NCI-H460 (cell line): ENCODE measurements at places on chromosomes 3 and 15. TPM values are rescaled to one million over a fixed set of nuclear protein-coding genes. Genes with fewer than 3 reads are reported as not detected.

The ACAP2 gene
- 36.6 and 36.7 TPM in 2 replicates for total RNA-seq

DNA sequence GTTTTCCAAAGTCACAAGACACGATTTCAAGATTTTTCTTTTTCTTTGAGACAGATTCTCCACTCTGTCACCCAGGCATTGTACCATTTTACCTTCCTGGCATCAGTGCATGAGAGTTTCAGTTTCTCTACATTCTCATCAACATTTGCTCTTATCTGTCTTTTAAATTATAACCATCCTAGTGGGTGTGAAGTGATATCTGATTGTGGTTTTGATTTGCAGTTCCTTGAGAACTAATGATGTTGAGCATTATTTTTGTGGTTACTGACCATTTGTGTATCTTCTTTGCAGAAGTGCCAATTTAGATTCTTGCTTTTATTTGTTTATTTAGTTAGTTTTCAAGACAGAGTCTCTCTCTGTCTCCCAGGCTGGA, 41.2 kb downstream of the ADIPOQ start:
- DNase-seq = no peak

- DNase-seq = no peak
Measured at GRCh38 chr3:93969997-93970396, 3.7 kb downstream of the PROS1 start.

DNA sequence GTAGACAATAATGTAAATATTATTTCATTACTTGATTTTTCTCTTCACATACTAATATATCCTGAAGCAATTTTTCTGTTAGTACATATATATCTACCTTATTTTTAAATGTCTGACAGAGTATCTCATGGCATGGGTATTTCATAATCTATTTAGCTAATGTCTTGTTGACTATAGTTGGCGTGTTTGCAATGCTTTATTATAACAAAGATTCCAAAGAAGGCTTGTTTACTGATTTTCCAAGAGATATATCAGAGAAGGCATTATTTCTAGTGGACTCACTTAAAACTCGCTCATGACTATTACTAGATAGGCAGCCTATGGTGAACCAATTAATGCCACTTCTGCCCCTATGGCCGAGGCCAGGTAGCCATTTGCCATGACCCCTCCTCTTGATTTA, 152.4 kb upstream of the RORA start:
- no peak for DNase-seq

- DNase-seq = no peak
Measured at GRCh38 chr3:192901435-192901834, 16.2 kb downstream of the MB21D2 start.
